Retina (tissue), 1 donor: ENCODE measurements at places on chromosomes 2 and 18.

DNA sequence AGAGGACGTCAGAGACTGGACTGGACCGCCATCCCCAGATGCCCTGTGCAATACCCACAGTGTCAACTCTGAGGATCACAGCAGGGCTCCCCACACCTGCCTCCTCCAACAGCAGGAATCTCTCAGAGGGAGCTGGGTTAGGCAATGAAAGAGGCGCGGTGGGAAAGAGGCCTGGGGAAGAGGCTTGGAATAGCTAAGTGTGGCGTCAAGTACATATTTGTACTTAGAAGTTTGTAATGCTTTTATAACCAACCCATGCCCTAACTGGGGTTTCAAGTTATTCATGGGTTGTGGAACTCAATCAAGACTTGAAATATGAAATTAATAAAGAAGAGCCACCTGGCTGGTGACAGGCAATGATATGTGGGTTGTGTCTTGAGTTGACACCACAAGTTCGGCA, 28.7 kb downstream of the CYP26B1 start:
- no peak for DNase-seq

- DNase-seq = no peak
These were observed 505.8 kb downstream of the ZEB2 start for GRCh38 chr2:144014103-144014502.

DNA sequence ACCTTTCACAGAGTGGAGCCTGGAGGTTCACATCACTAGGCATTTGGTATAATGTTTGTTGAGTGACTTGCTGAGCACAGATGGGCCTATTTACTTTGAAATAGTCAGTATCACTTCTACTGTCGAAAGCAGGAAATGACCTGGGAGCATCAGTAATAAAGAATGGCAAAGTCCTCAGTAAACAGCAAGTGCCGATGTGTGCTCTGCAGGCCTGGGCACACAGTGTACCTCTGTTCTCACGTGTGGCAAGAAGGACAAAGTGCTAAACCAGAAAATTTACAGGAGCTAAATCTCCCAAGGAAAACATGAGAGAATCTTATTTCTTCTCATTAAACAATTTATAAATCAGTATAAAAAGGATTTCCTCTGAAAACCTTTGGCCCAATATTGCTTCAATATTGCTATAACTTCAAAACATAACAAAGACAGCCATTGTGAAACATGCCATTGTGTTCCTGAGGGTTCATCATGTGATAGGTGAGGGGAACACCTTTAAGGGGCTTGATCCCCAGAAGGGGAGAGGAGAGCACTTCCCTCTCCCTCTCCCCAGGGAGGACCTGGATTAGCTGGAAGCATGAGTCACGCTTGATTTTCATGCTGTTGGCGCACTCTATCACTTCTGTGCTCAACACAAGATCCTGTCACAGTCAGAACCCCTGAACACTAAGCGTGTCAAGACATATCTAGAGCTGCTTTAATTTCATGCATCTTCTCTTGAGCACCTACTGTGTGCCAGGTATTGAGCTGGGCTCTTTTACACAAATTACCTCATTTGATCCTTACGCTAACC, 131.5 kb upstream of the SMAD2 start:
- no peak for DNase-seq

GRCh38 chr2:170396799-170397459, 219.0 kb downstream of the MYO3B start:
- no peak for DNase-seq

GRCh38 chr2:192124571-192124970, 70.2 kb downstream of the TMEFF2 start:
- no peak for DNase-seq

DNA sequence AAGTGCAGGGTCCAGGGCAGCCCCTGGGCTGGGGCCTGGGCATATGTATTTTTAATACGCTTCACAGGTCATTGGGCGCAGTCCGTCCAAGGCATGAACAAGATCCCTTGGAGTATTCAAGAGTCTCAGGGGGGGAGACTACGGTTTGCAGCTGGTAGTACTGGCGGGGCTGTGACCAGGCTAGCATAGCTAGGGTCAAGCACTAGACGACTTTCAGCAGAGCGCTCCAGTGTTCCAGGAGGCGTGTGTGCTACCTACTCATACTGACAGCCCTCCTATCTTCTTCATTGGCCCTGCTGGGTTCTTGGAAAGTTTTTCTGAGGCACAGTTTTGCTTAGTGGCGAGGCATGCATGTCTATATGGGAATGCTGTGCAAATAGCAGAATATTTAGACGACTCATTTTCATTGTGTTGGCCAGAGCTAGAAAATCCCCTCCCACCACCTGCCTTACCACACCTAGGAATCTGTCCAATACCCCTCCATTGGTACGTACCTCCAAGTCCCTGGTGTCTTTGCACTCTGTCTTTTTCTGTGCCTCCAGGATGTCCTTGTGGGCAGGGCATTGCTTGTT, 68.2 kb downstream of the GLI2 start:
- DNase-seq = no peak

DNA sequence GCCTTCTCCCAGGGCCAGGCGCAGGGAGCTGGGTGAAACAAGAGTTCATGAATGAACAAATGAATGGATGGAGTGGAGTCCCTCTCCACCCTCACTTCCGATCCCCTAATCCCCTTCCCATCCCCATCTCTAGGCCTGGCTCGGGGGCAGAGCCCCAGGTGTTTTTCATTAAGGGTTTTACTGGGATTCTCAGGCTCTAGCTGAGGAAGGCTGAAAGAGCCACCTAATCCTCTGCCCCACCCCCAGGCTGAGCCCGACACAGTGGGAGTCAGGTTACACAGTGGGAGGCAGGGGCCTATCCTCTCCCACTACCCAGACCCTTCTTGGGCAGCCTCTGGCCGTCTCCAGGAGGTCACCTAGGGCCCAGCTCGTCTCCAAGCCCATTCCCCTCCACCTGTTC, 36.1 kb downstream of the SDC1 start:
- no peak for DNase-seq

GRCh38 chr2:164186591-164186990, 434.7 kb downstream of the GRB14 start:
- no peak for DNase-seq

DNA sequence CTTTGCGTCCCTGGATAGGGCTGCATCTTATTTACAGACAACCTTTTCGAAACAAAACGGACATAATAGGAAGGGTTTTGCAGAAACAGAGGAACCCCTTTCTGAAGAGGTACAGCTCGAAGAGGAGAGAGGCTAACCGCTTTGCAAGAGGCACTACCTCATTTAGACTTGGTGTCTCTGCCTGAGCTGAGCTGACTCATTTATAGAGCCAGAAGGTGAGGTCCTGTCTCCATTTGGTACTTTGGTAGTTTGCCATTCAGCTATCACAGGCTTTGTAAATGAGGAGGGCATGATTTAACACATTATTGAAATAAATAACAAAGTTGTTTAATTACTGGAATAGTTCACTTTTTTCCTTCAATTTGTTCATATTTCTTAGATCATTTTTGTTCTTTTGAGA, 2.2 kb upstream of the NXPH2 start:
- DNase-seq = no peak

GRCh38 chr2:238161291-238162051, 2.7 kb downstream of the ERFE start:
- no peak for DNase-seq

GRCh38 chr2:143870696-143871095, 649.2 kb downstream of the ZEB2 start:
- DNase-seq = no peak

- DNase-seq = no peak
These were observed 149.2 kb downstream of the FAM210A start for GRCh38 chr18:13577091-13577697.

GRCh38 chr2:150046211-150046610, 441.3 kb downstream of the RND3 start:
- no peak for DNase-seq

- no peak for DNase-seq
These were observed 80.9 kb downstream of the ICA1L start for GRCh38 chr2:202790676-202791075.

- no peak for DNase-seq
These were observed 43.5 kb downstream of the IRS1 start for GRCh38 chr2:226756131-226756530.

DNA sequence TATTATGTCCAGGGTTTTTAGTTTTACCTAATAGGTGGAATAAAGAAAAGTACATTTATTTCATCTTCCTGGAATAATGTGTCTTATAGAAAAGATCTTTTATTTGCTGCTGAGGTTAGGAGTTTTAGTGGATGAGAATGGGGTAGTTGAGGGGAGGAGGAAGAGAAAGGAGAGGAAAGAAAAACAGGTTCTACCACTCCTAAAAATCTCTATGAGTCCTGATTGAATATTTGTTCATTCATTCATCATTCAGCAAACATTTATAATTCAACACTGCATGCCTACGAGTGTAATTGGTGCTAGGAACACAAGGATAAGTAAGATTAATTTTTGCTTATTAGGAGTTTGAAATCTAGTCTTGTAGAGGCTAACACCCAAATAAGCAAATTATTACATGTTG, 45.2 kb upstream of the SLC4A10 start:
- no peak for DNase-seq

DNA sequence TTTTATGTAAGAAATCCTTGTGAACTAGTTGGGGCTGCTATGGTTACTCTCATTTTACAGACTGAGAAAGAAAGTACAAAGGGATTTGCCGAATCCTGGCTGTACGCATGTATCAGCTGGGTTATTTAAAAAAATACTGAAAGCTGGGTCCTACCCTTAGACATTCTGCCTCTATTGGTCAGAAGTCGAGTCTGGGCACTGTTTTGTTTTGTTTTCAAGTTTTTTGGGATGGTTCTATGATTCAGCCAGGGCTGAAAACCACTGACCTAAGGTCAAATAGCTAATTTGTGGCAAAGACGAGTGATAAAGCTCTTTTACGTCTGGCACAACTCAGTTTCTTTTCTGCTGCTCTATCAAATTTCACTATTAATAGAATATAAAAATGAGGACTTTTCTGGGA, 5.9 kb upstream of the SLC8A1 start:
- DNase-seq = no peak

DNA sequence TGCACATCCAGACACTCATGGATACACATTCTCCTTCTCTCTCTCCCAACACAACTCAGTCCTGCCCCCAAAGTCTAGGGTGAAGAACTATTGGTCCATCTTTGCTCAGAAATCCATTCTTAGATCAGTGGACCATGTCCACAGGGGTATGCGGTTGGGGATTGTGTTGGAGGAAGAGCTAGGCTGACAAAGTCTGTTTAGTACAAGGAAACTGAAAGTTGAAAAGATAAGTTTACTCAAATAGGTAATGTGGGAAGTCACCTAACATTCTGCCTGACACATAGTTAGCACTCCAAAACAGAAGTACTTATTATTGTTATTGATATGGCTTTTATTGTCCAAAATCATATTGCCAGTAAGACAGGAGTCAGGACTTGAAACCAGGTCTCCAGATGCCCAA, 55.9 kb downstream of the ALK start:
- DNase-seq = no peak

DNA sequence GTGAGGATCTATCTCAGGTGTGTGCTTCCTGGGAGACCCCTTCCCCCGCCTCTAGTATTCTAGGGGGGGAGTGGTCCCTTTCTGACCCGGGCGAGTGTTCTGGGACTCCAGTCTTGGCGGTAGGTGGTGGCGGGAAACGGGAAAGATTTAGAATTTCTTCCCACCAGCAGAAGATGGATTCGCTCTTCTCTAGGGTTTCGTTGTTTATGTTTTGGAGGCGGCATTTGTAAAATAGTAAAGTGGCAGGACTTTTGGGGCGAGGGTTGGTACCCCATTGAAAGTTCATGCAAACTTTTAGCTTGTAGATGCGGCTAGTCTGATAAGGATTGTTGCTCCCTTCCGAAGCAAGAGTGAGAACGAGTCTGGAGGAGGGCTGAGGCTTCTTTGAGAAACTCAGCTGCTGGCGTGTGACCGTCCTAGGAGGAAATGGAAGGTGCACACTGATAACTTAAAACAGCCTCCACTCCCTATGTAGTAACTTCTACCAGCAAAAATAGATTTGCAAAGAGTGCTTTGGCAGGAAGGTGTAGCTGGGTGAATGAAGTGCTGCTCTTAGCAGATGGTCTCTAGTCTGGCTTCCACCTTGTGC, 412 bp downstream of the GPD2 start:
- no peak for DNase-seq

- DNase-seq = no peak
These were observed 24.4 kb upstream of the EMILIN2 start for GRCh38 chr18:2822213-2822921.

GRCh38 chr18:9712611-9713010, 4.5 kb downstream of the RAB31 start:
- DNase-seq = no peak

- DNase-seq = no peak
These were observed 86.3 kb downstream of the SEMA4F start for GRCh38 chr2:74740395-74740740.

GRCh38 chr2:33321236-33321771, 155.1 kb upstream of the RASGRP3 start:
- no peak for DNase-seq

- peak; percentile 21 for DNase-seq
These were observed 69.1 kb downstream of the NCAPH start for GRCh38 chr2:96404446-96405373.

DNA sequence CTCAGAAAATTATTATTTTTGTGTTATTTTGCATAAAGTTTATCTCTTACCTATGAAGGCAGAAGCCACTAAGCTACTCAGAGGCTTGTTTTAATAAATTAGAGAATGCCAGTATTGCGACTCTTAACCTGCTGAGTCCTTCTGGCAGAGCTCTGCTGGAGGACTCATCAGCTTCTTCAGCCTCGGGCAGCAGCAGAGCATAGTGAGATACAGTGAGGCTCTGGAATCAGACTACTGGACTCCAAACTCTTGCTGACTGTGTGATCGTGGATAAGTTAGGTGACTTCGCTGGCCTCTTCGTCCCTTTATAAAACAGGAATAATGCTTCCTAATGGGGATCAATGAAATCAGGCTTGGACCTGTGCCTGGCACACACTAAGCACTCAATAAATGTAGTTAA, 1.7 kb downstream of the PTRHD1 start:
- DNase-seq = no peak

GRCh38 chr18:79069717-79070151, 540 bp downstream of the ATP9B start:
- DNase-seq = no peak

GRCh38 chr18:29259838-29260237, 1082.9 kb upstream of the CDH2 start:
- no peak for DNase-seq

DNA sequence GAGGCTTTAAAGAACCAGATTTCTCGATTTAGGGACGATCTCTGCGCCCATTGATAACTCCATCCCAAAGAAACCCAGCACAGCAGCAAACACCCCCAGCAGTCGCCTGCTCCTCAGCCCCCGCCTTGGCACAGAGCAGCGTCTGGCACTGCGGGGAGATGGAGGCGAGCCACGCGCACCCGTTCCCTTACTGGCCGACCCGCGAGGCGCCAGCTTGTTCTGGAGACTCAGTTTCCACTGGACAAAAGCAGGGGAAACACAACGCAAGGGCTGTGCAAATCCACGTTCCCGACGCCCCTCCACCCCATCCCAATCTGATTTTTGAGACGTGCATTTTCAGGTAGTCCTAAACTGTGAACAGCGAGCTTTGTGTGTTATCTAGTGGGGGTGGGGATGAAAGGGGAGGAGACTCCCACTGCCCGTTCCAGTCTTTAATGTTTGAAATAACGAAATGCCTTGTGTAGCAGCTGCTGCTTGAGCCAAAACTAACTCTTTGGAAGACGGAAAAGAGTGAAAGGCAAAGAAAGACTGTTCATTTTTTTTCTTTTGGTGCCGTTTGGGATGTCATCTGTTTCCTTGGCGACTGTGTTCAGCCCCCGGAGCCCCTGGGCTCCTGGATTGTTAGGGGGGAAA, 143.2 kb downstream of the MEIS1 start:
- peak; percentile 88 for DNase-seq
